ENCODE measurements at places on chromosomes 2 and 18.
A peak's percentile ranks its signal among the peaks of the same experiment; 100 is the strongest.

- DNase-seq, result no peak
These were observed 12.1 kb upstream of the TTN start for GRCh38 chr2:178819147-178819875.

GRCh38 chr18:13436576-13436975, 218.0 kb downstream of the LDLRAD4 start:
- no peak for DNase-seq

DNA sequence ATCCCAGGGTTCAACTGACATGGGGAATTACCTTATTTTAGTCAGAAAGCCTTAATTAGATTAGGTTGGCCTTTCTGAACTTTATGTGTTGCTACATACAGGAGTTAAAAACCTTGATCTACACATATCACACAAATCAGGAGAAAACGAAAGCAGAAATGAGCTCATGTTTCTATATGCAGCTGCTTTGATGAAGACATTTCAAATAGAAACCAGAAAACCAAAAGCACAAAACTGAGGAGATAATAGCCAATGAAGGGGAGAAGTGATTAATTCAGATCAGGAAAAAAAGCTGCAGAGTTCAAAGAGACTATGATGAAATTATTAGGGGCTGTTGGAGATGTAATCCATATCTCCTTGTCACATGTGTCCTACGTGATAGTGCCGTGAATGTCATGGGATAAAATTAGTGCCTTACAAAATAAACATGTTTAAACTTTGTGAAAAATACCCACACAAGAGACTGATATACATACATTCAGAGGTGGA, 255.0 kb downstream of the CAMKMT start:
- no peak for DNase-seq

DNA sequence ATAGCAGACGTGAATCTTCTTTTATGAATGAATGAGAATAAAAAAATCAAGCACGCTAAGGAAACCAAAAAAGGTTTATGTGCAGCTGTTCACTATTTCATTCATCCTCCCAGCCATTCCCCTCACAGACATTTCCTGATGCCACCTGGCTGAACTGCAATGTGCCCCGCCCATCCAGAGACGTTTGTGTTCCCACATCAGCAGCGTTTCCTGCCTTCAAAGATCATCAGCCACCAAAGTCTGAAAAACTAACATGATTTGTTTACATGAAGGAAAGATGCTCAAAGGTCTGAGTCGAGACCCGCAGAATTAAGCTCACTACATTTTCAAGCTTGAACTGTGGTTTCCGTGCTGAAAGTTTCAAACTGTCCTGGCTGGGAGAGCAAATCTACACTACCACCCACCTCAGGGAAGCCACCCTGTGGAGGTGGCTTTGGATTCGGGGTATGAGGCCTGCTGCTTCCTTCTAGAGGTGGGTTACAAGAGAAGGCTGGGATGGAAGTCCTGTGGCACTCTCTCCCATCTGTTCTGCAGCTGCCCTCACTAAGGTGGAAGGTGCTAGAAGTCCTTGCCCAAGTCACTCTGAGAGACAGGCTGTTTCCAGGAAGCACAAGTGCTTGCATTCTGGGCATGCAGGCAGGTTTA, 201.3 kb upstream of the OSR1 start:
- no peak for DNase-seq

DNA sequence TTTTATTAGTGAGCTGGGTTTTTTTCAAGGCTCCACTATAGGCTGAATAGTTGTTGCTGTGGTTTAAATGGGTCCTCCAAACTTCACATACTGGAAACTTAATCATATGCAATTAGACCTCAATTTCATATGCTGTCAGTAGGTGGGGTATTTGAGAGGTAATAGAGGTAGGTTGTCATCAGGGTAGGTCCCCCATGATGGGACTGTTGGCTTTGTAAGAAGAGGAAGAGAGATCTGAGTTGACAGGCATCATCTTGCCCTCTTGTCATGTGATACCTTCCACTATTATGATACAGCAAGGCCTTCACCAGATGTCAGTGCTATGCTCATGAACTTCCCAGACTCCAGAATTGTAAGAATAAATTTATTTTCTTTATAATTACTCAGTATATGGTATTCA, 819.4 kb downstream of the LRP1B start:
- no peak for DNase-seq

DNA sequence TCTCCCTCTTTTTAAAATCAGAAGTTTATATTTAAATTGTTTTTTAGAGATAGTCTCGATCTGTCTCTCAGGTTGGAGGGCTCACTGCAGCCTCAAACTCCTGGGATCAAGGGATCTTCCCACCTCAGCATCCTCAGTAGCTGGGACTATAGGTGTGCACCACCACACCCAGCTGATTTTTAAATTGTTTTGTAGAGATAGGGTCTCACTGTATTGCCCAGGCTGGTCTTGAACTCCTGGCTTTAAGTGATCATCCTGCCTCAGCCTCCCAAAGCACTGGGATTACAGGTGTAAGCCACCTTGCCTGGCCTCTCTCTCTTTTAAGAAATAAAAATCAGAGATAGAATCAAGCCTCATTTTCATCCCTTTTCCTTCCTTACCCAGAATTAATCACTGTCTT, 22.1 kb downstream of the FAM171B start:
- no peak for DNase-seq

DNA sequence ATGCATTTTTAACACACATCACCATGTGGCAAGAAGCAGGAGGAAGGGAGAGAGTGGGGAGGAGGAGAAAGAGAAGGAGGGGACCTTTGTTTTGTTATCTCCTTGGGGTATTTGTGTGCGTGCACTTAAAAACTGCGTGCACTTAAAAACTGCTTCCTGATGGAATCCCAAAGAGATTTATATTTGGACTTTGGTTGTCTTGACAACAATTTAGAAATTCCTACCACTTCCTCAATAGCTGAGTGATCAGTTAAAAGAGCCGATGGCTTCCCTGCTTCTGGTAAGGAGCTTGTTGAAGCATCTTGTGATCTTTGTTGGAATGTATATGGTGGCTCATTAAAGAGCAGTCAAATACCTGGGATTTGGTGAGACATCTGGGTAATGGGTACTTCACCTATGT, 4.5 kb downstream of the RAB31 start:
- no peak for DNase-seq

DNA sequence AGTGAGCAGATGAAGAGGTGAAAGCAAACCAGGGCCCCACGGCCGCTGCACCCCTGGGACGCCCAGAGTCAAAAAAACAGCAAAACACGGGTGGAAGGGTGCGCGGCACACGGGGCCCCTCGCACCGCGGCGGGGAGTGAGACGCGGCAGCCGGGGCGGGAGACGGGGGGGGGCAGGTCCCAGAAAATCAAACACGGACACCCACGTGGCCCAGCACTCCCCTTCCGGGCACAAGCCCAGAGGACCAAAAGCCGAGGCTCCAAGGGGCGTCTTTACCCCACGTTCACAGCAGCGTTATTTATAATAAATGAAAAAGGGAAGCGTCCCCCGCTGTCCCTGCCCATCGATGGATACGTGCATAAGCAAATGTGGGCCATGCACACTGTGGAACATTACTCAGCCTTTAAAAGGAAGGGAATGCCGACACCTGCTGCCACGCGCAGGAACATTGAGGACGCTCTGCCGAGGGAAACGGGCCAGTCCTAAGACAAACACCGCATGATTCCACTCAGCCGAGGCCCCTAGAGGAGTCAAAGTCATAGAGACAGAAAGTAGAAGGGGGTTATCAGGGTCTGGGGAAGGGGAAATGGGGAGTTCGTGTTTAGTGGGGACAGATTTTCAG, 677 bp upstream of the COPS9 start:
- DNase-seq, result no peak

- DNase-seq, result no peak
These were observed 126.6 kb downstream of the UBE2E3 start for GRCh38 chr2:181106789-181107627.

DNA sequence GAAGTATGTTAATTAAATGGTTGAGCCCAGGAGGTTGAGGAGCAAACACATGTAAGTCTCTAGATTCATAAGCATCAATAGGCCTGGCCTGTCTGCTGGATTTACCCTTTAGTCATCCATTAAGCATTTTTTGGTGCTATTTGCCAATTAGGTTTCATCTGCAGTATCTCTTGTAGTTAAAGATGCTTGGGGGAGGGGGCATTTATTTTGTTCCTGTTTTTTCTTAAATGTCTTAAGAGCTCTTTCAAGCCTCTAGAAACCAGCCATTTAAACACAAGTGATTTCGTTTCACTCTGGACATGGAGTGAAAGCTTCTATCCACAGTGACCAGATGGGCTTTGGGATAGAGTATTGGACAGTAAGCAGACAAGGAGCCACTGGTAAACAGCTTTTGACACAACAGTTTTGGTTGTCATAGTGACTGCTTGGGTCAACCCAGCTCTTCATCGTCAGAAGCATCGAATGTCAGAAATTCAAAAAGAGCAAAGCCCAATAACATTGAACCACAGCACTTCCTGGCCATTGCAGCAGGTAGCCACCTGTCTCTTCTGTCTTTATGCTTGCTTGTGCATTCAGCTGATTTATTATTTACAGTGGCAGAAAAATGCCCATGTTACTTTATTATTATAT, 4.9 kb downstream of the QPCT start:
- peak; percentile 54 for DNase-seq

- DNase-seq, result no peak
These were observed 174.5 kb upstream of the RMP24 start for GRCh38 chr18:35797948-35798347.

DNA sequence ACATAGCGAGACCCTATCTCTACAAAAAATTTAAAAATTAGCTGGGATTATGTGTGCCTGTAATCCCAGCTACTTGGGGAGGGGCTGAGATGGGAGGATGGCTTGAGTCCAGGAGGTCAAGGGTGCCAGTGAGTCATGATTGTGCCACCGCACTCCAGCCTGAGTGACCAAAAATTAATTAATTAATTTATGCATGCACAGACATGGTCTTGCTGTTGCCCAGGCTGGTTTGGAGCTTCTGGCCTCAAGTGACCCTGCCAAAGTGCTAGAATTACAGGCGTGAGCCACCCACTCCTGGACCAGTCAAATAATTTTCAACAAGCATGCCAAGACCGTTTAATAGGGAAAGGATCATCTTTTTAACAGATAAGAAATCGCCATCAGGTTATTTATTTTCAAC, 57.7 kb upstream of the TFCP2L1 start:
- DNase-seq, result no peak

DNA sequence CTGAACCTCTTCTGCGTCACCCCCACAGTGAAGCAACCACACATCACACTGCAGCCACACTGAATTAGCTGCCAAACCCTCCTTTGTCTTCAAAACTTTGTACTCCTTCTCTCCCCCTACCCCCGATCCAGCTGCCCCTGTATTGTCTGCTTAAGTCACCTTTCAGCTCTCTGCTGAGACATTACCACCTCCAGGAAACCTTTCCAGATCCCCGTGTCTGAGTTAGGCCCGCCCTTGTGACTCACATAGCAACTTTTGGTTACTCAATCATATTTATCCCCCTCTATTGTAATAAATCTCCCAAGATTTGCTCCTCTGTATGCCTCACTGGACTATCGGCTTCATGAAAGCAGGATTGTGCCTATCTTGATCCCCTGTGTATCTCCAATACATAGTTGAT, 82.8 kb upstream of the CDCA7 start:
- no peak for DNase-seq

- no peak for DNase-seq
These were observed 202.0 kb downstream of the GLI2 start for GRCh38 chr2:120937686-120938044.

- no peak for DNase-seq
These were observed 90.4 kb upstream of the NOSTRIN start for GRCh38 chr2:168712053-168712452.

- DNase-seq, result no peak
These were observed 131.1 kb downstream of the CCDC74A start for GRCh38 chr2:131658769-131659131.

DNA sequence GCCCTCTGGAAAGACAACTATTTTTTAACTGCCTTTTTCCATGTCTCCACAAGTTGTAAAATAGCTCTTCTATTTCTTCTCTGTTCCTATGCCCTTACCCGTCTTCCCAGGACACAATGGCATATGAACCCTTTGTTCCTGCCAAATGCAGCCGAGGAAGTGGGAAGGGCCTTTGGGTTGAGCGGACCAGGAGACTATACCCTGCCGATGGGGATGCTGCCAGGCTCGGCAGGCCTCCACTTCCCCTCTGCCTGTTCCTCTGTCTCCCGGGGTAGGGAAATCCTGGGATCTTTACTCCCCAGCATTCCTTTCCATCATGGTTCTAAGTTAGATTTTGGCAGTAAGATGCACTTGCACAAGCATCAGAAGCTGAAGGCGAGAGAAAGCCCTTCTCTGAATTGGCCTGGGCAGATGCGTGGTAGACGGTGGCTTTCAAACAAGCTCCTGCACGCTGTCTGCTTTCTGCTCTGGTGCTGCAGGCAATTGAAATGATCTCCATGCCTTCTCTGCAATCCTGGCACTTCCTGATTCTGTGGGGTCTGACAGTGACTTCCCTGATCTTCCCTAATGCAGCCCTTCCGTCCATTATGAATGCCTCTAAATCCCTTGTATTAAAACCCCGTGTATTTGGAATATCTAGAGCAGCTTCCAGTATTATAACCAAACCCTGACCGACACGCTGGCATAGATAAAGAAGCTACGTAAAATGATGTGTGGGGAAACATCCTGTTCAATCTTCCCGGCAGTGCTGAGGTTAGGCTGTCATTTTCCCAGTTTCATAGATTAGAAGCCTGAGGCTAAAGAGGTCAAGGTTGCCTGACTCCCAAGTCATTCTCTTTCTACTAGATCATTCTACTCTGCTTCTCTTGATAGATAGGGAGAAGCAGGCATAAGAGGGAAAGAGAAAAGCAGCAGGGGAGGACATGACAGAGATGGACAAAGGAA, 69.8 kb downstream of the MCFD2 start:
- no peak for DNase-seq

- no peak for DNase-seq
These were observed 101.9 kb downstream of the CTIF start for GRCh38 chr18:48640566-48641270.

GRCh38 chr2:75522543-75523312, 38.0 kb downstream of the EVA1A start:
- no peak for DNase-seq

GRCh38 chr18:2201036-2201600, 370.2 kb downstream of the METTL4 start:
- DNase-seq, result no peak

DNA sequence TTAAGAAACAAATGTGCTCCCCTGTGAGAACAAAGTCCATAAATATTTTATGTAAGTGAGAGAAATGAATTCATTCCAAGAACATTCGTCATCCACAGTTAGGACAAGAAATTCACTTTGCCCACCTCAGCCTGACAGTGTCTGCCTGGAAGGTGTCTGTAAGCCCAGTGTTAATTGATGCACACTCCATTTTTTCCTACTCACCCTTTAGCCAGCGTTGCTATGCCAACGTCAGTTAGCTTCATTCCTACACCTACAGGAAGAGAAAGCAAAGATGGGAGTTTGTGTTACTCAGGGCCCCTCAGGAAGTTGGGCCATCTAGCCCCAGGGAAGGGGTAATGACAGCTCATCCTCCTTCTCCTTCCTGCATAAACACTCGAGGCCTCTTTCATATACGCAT, 131.0 kb downstream of the ALPK2 start:
- no peak for DNase-seq

GRCh38 chr2:121085801-121086200, 199.2 kb downstream of the TFCP2L1 start:
- DNase-seq, result peak; percentile 68
